ENCODE measurements at places on chromosomes 12 and 14.
A peak's percentile ranks its signal among the peaks of the same experiment; 100 is the strongest.

- DNase-seq, result no peak
These were observed 1.4 kb downstream of the LRTM2 start for GRCh38 chr12:1821805-1822204.

DNA sequence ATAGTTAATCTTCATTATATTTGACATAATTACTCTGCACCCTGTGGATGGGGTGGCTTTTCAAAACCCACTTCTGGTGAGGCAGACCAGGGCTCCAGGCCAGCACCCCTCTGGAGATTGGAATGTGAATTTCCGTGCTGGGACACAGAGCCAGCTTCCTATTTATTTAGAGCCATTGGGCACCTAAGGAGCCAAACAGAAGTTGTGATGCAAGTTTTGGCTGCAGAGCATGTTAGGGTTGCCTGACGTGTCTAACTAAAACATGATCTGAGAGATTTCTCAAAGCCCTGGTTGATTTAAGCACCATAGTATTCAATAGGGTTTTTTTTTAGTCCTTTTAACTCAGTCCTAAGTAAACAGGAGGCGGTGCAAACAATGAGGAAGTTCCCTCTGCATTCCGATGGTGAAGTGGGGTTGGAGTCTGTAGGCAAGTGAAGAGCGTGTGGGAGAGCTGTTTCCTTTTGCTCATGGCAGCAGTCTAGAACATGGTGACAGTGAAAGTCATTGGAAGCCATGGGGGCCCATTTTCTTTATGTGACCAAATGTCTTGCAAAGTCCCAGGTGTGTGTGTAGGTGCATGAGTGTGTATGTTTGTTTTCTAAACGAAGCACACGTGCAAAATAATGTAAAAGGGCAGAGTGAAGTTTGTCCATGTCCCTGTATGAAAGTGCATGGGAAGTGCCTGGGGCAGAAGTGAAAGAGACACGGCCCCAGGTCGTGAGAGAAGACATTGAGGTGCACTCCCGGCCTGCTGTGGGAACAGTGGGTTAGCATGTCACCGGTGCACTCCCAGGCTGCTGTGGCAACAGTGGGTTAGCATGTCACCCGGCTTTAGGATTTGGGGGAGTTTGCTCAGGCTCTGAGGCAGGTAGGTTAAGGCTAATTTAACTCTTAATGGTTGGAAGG is 117.7 kb downstream of the PRKCH start:
- DNase-seq, result peak; percentile 53

GRCh38 chr12:76784600-76785051 is 20.7 kb downstream of the ZDHHC17 start:
- DNase-seq, result no peak

- no peak for DNase-seq
These were observed at the start of gene RNASE11 for GRCh38 chr14:20587489-20588154. Gene RNASE11 (minus strand): TSS chr14:20588001.

GRCh38 chr12:66763467-66763866 is 84.6 kb upstream of the GRIP1 start:
- no peak for DNase-seq

- DNase-seq, result no peak
These were observed 16.2 kb downstream of the CDK17 start for GRCh38 chr12:96383991-96384390.

- DNase-seq, result no peak
These were observed 1.5 kb downstream of the MTA1 start for GRCh38 chr14:105420974-105421674.

- no peak for DNase-seq
These were observed 198.6 kb downstream of the BCAT1 start for GRCh38 chr12:24750263-24750662.

DNA sequence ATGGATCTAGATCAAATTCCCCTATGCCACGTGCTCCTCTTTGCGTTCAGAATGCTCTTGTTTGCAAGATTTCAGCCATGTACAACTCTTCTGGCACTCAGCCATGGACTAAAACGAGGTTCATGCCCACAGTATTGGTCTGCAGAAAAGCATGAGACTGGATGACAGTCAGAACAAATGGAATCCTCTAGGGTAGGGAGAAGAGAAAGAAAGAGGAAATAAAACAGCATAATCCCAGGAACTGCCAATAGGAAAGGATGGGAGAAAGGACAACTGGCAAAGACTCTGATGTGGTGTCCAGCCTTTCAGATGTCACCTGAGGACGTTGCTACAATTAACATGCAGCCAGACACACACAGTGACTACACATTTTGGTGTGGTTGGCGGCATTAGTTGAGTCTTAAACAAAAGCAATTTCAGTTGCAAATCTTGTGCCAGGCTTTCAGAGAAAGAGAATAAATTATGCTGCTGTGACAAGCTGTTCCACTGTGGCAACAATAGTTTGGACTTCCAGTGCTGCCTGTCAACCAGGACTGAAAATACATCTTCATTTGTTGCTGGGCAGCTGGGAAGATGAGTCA is 338.0 kb downstream of the RGS6 start:
- DNase-seq, result no peak

- DNase-seq, result no peak
These were observed 22.7 kb upstream of the EID3 start for GRCh38 chr12:104280717-104281458.

DNA sequence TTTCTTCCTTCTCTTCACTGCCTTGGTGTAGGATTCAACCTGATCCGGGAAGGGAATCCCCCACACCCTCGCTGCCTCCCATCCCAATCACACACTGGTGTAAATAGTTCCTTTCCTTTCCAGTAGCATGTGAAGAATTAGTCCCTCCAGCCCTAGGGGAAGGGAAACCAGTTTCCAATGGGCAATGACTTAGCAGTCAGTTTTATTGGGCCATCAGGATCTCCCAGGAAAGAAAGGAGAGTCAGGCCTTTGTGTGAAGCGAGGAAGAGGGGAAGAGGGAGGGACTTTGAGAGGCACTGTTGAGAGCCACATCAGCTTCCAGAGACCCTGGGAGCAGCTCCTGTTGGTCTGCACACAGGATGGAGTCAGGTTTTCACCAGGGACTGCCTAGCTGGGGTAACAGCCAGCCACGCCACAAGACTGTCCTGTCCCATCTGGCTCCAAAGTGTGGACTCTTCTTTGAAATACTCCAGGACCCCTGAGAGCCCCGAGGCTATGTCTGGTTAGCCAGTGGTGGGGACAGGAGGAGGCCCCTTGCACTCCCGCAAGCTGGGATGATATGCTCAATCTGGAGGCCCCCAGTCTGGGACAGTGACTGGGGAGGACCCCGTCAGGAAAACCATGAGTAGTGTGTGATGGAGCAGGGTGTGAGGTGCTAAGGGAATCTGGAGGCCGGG is 27.9 kb downstream of the MOAP1 start:
- no peak for DNase-seq

GRCh38 chr14:95346820-95347219 is 27.1 kb upstream of the CLMN start:
- no peak for DNase-seq

- no peak for DNase-seq
These were observed 2.0 kb upstream of the MAP1LC3B2 start for GRCh38 chr12:116556964-116557698.

DNA sequence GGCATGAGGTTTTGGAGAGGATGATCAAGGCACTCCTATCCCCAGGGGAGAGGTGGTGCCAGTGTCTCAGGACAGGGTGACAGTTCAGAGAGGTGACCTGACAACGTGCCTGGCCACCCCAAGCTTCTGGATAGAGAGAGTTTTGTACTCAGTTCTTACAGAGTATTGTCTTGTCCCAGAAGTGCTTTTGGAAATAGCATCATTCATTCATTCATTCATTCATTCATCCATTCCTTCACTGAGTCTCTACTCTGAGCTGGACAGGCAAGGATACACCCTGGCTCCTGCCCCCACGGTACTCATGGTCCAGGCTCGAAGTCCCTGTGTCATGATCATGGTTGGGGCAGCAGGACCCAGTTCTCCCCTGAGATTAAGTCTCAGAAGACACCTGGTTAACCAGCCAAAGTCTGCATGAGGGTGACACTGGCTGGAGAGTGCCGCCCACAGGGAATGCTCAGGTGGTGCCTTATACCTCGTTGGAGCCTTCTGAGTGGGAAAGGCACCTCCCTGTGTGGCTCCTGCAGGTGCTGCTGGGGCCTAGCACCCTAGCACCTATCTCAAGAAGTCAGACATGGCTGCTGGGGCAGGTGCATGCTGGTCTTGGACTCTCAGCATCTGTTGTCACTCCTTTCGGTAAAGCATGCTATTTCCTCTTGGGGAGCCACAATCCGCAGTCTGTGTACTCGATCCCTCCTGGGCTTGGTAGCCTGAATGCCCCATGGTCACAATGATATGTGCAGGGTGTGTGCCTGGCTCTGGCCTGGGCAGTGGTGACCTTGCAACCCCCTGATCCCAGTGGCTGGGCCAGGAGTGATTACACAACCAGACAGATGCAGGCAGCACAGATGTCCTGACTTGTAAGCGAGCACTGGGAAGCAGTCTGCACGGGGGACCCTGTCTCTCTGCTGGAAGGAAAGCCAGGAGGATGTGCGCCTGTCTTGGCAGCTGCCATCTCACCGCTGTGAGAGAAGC is 57.8 kb downstream of the C14orf132 start:
- DNase-seq, result no peak

DNA sequence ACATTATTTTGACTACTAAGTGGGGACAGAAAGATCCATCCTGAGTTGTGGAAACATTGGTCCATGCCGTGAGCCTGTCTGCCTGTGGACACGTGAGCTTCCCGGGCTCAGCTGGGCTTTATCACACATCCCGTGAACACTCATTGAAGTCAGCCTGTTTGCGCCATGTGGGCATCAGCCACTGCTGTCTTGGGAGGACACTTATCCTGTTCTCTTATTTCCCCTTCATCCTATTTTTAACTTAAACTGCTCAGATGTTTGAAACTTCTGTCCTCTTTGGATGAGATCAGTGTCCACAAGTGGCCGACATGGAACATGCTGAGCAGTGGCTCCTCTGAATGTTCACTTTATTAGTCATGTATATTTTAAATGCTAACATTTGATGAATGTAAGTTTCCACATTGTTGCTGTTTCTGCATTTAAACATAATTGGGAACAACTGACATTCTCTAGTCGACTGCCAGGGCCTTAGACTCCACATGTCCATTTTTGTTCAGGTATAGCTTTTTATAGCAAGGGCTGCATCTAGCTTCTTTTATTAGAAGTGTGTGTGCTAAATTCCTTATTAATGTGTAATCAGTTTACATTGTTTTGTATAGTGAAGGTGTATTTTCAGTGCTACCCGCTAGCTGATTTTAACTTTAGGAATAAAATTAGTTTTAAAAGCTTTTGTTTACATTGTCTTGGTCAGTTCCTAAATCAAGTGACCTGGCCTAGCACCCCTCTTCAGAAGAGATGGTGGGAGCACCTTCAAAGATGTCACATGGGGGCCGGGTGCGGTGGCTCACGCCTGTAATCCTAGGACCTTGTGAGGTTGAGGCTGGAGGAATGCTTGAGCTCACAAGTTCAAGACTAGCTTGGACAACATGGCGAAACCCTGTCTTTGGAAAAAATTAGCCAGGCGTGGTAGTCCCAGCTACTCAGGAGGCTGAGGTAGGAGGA is 24.0 kb downstream of the RNF34 start:
- no peak for DNase-seq

DNA sequence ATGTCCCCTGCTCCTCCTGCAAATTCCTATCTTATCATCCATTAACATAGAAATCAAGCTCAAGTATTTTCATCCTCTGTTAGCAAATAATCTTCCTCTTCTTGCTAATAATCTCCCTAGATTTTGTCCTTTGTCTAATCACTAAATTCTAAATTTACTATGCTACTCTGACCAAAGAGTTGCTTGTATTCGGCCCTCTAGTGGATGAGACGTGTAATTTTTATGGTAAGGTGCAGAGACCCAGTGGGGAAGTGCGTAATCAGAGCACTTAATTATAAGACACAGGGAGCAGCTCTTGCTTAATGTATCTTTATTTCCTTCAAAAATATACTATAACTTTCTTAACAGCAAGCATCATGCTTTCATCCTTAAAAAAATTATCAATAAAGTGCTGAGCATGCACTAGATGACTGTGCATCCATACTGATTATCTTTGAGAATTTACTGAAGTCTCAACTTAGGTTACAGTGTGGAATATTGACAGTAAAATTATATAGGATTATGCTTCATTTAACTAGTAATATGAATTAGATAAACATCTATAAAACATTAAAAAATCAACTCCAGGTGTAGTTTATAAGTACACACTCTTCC is 212.6 kb downstream of the SLC16A7 start:
- peak; percentile 25 for DNase-seq

DNA sequence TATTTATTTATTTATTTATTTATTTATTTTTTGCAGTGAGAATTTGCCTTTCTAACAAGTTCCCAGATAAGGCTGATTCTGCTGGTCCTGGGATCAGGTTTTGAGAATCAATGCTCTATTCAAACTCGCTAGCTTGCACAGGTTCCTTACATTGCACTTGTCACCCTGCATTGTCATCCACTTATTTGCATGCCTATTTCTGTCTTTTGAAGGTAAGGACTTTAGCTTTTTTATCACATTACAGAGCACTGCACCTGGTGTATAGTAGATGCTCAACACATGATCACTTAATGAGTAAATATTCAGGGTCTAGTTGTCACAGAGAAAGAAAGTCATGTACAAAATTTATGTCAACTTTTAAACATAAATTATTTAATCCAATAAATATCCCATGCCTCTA is 219.7 kb upstream of the BTG1 start:
- DNase-seq, result no peak

DNA sequence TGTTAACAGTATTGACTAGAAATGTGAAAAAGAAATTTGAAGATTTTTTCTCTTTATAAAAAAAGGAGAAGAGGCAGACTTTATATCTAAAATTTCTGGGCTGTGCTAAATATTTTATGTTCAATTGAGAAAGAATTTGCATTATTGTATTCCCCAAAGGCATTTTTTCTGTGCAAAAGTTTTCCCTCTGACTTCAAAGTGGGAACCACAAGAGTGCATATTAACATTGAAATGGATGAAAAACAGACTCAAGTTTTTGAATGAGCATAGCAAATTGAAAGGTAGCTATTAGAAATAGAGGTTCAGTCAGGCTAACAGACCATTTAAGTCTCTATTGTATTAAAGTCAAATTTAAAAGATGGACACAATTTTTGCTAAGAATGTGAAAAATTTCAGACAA is 95.2 kb downstream of the RASSF9 start:
- no peak for DNase-seq

DNA sequence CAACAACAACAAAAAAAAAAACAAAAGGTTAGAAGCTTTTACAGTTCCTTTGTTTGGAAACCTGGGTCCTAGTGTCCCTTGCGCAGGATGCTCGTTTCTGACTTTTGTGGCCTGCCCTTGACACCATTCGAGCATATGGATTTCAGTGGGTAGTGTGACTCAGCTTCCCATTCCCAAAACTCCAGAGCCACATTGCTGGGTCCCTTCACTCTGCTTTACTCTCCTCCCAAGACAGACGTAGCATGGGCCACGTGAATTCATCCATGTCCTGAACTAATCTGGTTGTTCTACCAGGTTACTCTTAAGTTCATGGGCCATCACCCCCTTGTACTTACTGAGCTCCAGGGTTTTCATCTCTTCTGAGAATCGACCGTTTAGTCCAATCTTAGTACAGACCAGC is 68.0 kb upstream of the MAX start:
- DNase-seq, result no peak

Measured in body of pancreas (tissue), 4 donors.